Activated naive CD4-positive, alpha-beta T cell (primary cell): ENCODE measurements at places on chromosomes 1 and 21.
A peak's percentile ranks its signal among the peaks of the same experiment; 100 is the strongest.

- no peak for DNase-seq
These were observed 275.0 kb downstream of the HMCN1 start for GRCh38 chr1:186009039-186009737.

DNA sequence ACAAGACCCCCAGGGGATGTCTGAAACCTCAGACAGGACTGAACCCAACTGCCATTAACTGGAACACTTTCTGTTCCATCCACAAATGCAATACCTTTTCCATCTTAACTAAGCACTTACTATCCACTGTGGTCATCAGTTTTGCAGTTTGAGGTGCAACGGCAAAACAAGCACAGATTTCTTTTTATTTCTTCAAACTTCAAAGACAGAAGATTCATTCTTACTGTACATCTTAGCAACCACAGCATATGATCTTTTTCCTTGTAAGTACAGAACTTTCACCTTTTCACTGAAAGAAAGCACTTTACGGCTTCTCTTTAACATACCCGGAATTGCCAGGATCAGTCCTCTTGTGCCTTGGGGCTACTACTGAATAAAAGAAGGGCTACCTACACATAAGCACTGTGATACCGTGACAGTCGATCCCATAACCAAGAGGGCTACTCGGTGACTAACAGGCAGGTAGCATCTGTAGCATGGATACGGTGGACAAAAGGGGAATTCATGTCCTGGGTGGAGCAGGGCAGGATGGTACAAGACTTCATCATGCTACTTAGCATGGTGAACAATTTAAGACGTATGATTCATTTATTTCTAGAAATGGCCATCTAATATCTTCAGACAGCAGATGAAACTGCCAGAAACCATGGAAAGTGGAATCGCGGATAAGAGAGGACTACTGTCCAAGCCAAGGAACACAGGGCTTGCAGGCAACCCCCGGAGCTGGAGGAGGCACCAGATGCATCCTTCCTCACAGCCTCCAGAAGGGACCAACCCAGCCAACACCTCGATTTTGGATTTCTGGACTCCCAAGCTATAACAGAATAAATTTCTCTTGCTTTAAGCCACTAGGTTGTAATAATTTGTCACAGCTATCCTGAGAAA, 18.4 kb downstream of the ERG start:
- DNase-seq = no peak

DNA sequence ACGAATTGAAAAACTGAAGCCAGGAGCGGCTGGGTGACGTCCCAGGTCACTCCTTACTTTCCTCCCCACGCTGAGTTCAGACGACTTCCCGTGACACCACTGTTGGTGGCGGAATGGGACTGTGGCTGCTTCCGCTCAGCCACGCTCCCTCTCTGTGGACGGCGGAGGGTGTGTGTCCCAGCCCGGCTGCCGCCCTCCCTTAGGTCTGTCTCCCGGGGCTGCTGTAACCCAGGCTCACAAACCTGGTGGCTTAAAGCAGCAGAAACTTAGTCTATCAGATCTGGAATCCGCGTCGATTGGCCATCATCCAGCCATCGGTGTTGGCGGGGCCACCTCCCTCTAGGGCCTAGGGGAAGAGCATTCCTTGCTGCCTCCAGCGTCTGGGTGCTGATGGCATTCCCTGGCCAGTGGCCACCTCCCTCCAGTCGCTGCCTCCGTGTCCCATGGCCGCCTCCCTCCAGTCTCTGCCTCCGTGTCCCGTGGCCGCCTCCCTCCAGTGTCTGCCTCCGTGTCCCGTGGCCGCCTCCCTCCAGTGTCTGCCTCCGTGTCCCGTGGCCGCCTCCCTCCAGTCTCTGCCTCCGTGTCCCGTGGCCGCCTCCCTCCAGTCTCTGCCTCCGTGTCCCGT, 17.5 kb downstream of the TRPM2 start:
- DNase-seq = no peak

GRCh38 chr21:45310459-45310858, 22.8 kb upstream of the POFUT2 start:
- DNase-seq = no peak

GRCh38 chr1:241582921-241583321, 50.7 kb downstream of the KMO start:
- no peak for DNase-seq

DNA sequence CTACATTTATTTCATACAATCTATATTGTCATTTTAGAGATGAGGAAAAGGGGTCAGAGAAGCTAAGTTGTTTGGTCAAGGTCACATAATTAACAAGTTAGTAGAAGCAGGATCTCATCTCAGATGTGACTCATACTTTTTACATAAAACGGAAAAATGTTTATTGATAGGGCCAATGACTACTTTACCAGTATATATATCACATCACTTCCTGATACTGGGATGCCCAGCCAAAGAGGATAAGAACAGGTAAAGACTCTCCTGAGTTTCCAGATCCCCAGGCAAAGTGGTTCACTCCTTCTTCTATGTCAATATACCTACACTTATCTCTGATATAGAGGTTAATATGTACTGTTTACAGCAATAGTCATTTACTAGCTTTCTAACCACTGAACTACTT, 21.0 kb downstream of the YIPF1 start:
- no peak for DNase-seq

- DNase-seq = no peak
These were observed 14.8 kb downstream of the EDN2 start for GRCh38 chr1:41469706-41470105.

- no peak for DNase-seq
These were observed 4.5 kb upstream of the PDZK1IP1 start for GRCh38 chr1:47194311-47194710.

DNA sequence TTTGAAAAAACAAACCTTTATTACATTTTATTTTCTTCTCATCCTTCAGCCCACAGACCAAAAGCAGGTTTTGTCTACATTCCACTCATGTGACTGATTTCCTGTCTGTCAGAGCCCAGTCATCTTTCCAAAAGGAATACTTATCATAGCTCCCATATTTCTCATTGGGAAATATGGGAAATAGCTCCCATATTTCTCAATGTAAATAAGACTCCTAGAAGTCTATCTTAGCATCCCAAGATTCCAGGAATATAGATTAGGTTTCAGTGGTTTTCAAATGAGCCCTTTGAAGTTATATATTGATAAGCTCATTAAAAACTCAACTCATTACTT, 19.1 kb upstream of the NRDC start:
- DNase-seq = no peak

GRCh38 chr21:44090325-44090724, 16.9 kb upstream of the PWP2 start:
- no peak for DNase-seq

DNA sequence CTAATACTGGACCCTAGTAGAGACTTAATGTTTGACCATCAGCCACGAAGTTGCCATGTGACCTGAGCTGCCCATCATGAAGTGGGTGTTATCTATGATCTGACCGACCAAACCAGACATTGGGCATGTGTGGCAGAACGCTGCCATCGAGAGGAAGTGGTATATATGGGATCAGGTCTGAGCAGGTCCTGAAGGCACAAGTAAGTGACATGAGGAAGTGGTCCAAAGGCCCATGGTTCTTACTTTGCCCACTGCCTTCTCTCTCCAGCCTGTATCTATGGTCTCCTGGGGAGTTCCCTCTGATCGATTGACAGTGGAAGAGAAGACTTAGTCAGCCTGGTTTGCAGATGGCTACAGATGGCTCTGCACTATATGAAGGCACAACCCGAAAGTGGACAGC, 7.9 kb downstream of the SPSB1 start:
- no peak for DNase-seq

- no peak for DNase-seq
These were observed 796.3 kb downstream of the BRINP3 start for GRCh38 chr1:189681252-189681919.

- no peak for DNase-seq
These were observed 87.1 kb upstream of the ARHGEF16 start for GRCh38 chr1:3367376-3367775.

DNA sequence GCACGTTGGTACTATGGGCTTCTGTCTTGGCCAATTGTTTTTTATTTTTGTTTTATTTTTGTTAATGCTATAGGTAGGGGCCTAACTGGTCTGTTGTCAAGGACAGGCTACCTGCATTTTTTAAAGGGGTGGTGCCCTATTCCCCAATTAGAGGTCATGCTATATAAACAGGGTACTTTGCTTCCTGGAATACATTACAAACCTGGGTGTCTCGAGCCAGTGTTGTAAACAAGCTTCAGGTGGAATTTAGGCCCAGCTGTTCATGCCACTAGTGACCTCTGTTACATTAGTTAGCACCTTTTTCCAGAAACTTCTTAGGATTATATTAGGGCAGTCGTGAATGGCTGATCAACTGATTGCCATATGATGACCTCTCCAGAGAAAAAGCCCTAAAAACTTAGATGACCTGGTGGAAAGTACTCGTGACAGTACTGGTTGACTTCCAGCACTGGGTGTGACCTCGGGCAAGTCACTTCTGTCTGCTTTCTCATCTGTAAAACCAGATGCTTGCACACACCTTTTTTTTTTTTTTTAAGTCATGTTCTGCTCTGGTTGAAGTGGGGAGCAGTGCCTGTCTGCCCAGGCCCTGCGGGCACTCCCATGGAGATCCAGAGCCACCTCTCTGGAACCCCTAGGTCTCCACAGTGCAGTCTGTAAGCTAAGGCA, 46.5 kb downstream of the ELK4 start:
- DNase-seq = no peak

GRCh38 chr1:203419558-203419957, 56.0 kb upstream of the PRELP start:
- no peak for DNase-seq

DNA sequence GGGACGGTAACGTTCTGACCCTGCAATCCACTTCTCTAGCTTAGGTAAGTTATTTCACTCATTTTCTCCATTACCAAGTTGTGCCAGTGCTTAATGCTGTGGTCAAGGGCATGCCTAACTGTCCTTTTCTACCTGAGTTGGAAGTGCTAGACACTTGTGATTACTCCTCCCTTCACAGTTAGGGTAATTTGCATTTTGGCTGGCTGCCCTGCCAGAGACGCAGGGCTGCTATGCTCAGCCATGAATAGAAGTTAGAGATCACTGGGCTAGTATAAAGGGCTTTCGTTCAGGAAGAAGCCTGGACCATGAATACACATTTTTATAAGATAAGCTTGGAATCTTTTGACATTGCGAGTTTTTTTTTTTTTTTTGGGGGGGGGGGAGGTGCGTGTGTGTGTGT, 633.2 kb upstream of the NEGR1 start:
- DNase-seq = no peak

DNA sequence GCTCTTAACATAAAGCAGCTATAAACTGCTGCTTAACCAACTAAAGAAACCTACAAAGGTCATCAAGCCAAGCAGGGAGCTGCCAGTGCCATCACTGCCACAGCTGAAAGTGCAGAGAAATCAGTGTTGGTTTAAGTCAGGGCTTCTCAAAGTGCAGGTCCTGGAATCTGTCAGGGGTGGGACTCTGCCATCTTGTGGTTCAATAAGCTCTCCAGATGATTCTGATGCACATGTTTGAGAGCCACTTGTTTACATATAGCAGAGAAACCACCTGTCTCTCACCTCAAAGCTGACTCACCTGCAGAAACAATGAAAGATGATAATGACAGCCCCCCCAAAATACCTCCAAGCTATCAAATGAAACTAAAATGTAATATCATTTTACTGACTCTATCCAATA, 49.3 kb downstream of the SH3GLB1 start:
- no peak for DNase-seq

- DNase-seq = no peak
These were observed 98.5 kb downstream of the ATP5PO start for GRCh38 chr21:33817138-33817537.

- DNase-seq = peak; percentile 42
These were observed at the start of gene GLMP for GRCh38 chr1:156295391-156295947. Gene GLMP (minus strand): TSS chr1:156295679. CDS start chr1:156295645, 34 bp downstream.

DNA sequence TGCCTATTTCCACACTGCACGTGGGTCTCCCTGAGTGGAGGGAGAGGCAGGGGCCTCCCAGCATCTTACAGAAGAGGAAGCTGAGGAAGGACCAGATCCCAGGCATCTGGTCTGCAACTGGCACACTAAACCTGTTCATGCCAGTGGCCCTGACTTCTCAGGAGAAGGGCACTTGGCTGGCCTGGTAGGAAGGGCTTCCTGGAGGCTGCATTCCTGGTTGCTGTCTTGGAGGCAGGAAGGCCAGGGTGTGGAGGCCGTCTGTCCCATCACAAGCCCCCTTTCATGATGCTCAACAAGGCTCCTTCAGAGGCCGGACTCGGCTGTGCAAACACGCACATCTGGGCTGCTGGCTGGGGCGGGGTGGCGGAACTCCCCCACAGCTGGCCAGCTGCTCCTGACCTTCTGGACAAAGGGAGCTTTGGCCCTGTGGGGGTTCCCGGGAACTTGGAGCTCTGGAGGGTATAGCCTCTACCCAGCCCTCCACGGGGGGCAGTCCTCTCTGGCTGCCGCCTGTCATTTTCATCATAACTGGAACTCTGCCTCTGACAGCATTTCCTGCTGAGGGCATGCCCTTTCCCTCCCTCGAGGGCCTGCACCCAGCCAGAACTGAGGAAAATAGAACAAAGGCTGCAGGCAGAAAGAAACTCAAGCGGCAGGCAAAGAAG, 39.2 kb upstream of the POU3F1 start:
- no peak for DNase-seq

- no peak for DNase-seq
These were observed 190.5 kb downstream of the ZP4 start for GRCh38 chr1:237700181-237700580.

DNA sequence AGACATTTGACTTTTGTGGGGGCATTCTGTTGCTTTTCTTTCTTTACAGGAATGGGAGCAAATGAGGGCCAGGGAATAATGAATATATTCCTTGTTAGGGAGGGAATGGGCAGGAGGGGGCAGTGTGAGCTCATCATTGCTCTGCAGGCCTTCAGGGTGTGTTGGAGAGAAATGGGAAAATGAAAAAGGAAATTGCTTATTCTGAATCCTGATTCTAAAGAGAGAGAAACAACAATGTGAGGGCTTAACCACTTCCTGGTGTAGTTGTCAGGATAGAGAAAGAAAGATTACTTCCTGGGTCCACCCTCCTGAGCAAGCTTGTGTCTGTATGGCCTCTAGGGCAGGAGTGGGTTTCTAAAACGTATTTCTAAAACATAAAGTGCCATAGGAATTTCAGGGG, 28.3 kb downstream of the VANGL2 start:
- DNase-seq = peak; percentile 6

- no peak for DNase-seq
These were observed 33.0 kb downstream of the ETS2 start for GRCh38 chr21:38838598-38839327.
